ENCODE measurements at places on chromosomes 1 and 21.

GRCh38 chr1:99579691-99580172 is 66.2 kb upstream of the PALMD start:
- DNase-seq, result no peak

DNA sequence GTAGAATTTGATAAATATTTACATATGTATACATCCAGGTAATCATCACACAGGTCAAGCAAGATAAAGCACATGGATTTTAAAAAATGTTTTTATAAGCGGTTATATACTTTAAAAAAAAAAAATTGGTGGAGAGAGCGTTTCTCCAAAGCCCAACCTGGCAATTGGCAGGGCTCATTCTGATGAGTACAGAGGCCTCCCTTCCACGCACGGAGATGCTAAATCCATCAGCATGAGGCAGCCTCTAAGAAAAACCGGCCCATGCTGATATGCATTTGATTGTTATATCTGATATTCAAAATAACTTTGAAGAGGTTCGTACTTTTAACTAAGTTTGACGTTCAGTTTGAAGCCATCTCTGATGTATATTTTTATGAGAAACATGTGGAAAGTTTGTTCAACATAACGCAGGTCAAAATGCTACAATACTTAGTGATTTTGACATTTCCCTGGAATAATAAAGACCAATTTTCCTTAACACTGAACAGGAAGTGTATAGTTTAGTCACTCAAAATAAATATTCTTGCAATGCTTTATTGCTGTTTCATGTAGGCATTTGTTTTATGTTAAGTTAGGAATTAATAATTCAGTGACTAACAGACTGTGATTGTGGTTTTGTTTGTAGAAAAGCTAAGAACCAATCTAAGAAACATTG is 151.7 kb downstream of the NR5A2 start:
- no peak for DNase-seq

DNA sequence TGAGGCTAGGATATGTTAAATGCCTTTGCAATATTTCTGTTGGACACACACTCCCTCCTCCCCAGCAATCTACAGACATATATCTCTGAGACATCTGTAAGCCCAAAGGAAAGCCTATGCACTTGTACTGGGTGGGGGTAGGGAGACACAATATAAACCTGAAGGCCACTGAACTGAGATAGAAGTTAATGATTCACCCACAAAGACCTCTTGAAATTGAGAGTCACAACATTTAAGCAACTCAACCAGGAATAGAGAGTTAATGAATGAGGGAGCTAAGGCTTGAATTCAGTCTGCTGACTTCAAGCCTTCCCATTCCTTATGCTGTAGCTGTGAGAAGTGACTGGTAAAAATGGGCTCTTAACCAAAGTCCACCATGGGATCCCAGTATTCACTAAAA is 5.0 kb downstream of the OR10J1 start:
- DNase-seq, result no peak

- DNase-seq, result no peak
Observed at GRCh38 chr1:32208469-32208868, 420 bp upstream of the DCDC2B start.

- DNase-seq, result peak; percentile 61
Observed at GRCh38 chr1:63935143-63935542, 161.3 kb downstream of the ROR1 start.

DNA sequence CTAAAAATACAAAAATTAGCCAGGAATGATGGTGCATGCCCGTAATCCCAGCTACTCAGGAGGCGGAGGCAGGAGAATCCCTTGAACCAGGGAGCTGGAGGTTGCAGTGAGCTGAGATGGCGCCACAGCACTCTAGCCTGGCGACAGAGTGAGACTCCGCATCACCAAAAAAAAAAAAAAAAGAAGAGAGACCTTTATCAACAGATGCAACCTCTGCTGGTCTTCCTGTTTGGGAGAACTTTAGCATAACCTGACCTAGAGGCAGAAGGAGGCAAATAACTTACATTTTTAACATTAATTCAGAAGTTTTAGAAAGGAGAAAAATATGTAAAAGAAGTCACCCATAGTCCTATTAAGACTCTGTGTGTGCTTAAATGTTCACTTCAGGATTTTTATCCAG is 32.4 kb downstream of the SLAMF1 start:
- no peak for DNase-seq

Measured in cerebellar cortex (tissue), 1 donor.